Stimulated activated CD4-positive, alpha-beta T cell treated with anti-CD3 and anti-CD28 coated beads, Interleukin-12 subunit alpha, Interleukin-12 subunit beta, amount 100 ng/mL, for 48 hours (primary cell): ENCODE measurements at places on chromosomes 6 and 20.
A peak's percentile ranks its signal among the peaks of the same experiment; 100 is the strongest.

GRCh38 chr6:18186540-18187250 is 31.5 kb downstream of the KDM1B start:
- DNase-seq, result no peak

GRCh38 chr6:138896104-138896756 is 91.8 kb downstream of the REPS1 start:
- no peak for DNase-seq

DNA sequence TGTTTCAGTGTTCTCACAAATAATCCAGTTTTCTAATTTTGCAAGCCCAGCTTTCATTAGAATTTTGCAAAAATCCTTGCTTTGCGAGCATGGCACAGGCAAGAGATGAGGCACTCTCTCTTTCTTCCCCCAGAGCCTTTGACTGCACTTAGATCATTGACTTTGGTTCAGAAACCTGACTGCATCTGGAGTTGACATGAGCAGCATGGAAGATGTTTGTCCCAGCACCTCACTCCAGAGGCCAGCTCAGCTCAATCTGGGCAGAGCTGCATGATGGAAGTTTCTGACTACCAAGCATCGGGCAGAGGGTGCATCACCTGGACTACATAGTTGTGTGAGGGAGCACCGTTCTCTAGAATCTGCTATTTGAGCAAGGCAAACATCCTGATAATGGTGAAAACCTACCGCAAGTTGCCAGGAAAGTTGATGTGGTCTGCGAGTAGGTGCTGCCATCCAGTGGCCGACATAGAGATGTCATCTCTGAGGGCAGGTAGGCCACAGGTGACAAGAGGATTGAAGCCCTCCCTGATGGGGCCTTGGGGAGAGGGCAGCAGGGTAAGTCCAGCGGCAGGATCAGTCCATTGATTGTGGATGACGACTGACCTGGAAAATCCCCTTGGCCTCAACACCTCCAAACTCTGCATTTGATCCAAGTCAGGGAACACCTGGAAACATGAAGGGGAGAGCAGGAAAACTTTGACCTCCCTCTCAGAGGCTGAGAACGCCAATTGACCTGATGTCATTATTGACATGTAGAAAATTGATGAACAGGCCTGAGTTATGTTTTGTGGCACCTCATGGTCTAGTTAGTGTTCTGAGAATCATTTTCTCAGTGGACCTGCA is 3.8 kb upstream of the LPA start:
- peak; percentile 10 for DNase-seq

GRCh38 chr6:28240471-28240870 is 11.6 kb downstream of the ZKSCAN4 start:
- DNase-seq, result no peak

GRCh38 chr6:131213501-131213990 is 78.3 kb downstream of the AKAP7 start:
- no peak for DNase-seq

GRCh38 chr6:115882771-115883170 is 177.9 kb downstream of the FRK start:
- DNase-seq, result no peak

- peak; percentile 49 for DNase-seq
Observed at GRCh38 chr6:110944681-110945151, 13.8 kb upstream of the GTF3C6 start.

GRCh38 chr6:25489399-25489798 is 162.6 kb upstream of the SCGN start:
- DNase-seq, result no peak

DNA sequence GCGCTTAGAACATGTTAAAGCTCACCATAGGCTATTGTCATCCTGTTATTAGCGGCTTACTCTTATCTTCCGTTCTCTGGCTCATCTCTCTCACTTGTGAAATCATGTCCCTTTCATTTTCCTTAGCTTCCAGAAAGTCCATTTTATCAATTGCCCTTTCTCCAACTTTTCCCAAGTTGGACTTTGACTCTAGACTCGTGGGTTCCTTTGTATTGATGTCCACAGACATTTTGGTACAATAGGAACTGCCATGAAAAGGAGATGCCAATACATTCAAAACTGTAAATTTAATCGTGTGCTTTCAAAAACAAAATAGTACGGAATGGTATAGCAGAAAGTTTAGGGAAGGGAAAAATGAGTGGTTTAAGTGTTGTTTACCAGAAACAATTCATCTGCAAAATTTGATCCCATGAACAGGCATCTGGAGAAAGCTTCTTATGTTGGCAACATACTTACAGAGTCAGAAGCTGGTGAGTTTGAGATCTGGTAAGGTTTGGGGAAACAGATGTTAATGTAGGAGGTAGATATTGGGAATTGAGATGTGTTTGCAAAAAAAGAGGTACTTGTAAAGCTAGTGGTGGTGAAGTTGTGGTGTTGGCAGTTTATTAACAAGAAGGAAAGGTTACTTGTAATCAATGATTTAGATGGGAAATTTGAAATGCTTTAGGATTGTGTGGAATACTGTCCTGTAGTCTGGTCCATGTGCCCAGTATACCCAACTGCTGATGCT is 10.2 kb upstream of the HIVEP1 start:
- DNase-seq, result no peak

DNA sequence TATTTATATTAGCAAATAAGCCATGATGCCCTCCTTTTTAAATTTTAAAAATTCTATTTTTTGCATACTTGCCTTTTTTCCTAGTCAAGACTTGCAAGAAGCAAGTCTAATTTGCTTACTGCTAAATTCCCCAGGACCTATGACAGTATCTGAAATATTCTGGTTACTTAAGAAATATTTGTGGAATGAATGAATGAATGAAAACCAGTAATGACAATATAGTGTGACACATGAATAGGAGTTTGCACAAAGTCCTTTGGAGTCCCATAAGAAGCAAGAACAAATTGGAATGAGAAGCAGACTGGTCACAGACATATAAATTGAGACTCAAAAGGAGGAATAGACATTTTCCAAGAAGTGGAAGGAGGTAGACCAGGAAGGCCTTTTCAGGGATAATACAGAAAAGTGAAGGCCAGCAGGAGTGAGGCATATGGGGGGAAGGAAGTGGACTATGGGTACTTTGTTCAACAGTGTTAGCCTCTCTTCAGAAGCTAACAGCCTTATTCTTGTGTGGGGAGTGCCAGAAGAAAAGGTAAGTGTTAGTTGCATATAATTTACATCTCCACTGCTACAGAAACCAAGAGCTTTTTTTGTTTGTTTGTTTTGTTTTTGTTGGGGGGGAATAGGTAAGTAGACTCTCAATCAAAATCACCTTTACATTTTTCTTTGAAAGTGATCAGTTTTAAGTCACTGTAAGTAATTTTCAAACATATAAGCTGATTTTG is 93.6 kb upstream of the FAM184A start:
- DNase-seq, result no peak

DNA sequence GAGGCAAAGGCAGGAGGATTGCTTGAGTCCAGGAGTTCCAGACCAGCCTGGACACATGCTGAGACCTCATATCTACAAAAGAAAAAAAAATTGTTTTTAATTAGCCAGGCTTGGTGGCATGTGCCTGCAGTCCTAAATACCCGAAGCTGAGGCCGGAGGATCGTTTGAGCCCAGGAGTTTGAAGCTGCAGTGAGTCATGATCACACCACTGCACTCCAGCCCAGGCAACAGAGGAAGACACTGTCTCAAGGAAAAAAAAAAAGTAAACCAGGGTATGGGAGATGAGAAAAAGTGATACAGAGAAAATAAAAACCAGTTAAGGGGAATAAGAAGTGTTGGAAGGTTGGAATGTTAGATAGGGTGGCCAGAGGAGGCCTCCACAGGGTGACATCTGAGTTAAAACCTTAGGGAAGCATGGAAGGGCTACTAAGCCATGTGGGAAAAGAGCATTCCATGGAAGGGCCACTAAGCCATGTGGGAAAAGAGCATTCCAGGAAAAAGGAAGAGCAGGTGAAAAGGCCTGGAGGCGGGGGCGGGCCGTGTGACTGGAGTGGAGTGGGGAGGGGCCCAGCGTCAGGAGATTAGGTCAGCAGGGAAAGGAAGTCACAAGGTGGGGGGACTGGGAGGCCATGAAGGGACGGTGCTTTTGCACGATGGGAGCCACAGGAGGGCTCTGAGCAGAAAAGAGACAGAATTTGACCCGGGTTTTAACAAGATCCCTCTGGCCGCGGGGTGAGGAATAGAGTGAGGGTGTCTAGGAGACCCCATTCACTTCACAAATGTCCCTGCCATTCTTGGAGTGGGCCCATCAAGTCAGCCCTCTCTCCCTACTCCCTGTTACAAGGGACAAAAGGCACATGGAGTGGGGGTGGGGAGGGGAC is 18.3 kb downstream of the CPNE5 start:
- no peak for DNase-seq

DNA sequence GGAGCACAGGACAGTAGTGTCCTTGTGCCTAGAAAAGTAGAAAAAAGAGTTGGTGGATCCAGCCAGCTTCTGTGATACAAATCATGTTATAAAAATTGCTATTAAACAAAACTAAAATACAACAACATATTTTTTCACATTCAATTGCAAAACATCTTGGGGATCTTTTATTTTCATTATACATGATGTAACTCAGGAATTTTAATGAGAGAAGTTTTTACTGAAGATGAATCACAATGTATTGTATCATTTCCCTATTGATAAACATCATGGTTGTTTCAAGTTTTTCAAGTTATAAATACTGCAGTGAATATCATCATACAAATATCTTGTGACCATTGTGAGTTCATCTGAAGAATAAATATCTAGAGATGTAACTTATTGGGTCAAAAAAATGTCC is 608.0 kb downstream of the PHF3 start:
- DNase-seq, result no peak

DNA sequence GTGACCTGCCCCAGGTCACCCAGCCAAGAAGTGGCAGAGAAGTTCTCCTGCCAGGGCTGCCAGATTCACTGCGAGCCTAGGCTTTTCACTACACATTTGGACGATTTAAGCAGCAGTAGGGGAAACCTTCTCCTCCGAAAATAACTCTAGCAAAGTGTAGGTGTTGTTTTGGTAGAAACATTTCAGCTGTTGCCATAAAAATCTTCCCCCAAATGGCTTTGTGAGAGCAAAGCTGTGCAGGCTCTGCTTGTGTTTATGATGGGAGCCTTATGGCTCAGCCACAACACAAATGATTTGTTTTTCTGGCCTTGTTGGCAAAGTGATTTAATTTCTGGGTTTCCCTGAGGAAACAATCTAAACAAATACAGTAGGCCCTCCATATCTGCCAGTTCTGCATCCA is 81.8 kb downstream of the PLCB4 start:
- no peak for DNase-seq

DNA sequence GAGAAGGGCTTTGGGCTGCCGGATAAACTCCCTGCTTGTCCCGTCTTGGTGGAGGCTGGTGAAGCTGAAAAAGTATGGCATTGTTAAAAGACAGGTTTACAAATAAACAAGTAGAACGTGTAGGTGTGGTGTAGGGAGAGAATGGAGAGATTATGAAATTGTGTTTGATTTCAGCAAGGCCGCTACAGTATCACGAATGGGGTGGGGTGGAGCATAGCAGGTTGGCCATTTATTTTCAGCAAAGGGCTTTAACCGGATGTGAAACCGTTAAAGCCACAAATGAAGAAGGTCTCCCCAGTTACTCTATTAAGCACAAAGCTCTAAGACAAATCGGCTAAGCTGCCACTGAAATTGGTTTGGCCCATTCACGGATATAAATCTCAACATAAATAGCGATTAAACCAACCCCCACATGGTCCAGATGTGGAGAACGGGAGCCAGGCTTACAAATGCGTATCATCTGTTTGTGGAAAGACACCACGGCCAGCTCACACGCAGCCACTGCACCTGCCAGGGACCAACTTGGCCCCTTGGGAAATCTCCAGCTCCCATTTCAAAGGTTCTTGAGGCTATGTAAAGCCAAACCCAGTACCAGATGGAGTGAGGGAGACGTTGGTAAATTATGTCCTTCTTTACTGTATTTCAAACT is 94.0 kb downstream of the ZMYND8 start:
- no peak for DNase-seq

DNA sequence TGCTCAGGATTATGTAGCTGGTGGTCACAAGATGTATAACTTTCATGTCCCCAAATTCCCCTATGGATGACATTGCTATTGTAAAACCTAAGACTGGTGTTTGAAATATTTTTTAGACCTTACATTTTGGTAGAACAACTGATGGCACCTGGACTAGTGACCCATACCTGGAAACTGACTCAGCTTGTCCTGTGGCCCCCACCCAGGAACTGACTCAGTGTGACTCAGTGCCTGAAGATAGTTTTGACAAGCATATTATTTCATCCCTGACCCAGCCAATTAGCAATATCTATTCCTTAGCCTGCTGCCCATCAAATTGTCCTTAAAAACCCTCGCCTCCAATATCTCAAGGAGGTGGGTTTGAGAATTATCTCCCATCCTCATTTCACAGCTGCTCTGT is 90.9 kb upstream of the GRIK2 start:
- no peak for DNase-seq

- no peak for DNase-seq
Observed at GRCh38 chr6:94217836-94218235, 798.5 kb upstream of the EPHA7 start.

DNA sequence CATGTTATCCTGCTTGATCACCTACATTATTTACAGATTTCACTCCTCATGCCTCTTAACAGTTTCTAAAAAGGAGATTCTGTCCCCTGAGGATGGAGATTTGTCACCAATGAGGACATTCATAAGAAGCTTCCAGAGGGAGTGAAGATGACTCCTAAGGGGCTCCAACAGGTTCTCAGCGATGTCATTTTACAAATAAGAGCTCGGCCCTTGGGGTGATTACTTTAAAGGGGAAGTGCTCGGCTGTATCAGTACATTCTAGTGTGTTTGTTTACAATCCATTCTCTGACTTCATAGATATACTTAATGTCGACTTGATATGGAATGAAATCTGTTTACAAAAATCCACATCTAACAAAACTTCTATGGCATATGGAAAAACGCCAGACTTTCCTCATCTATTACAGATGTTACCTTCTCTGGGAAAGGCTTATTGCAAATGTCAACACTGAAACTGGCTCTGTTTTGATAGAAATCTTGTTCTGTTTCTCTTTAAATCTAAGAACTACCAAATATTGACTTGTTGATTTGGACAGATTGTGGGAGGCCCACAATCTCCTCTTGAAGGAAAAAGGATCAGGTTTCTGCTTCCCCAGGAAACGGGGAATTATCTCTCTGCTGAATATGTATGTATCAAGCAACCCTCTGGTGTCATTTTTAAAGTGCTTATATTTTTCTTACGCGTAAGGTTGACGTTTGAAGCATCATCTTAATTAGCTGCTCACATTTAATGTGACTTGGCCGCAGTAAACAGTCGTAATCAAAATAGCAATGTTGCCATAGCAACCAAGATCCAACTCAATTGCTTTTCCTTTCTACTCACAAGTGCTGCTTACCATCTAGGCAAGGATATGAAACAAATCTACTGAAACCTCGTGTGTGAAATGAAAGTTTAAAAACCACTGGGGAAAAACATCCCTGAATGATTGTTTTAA is 95.7 kb downstream of the SHLD1 start:
- DNase-seq, result no peak

DNA sequence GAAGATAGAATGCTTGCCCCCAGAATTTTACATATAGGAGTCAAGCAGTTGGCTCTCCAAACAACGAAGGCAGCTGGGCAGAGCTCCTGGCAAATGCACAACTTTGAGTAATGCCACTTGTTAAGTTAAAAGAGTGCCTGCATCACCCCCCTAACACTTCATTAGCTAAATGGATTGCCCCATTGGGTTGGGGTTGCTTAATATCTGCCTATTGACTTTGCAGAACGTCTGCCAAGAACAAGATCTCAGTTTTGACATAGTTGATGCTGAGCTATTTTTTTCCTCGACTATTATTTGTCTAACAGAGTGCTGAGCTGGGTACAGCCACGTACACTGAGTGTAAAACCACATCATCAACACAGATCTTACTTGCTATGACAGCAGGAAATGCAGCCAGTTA is 12.1 kb downstream of the ANKRD60 start:
- DNase-seq, result no peak
